Large intestine (tissue), 12 donors: ENCODE measurements at places on chromosomes 2 and 18.

- no peak for DNase-seq
Observed at GRCh38 chr2:161036926-161037325, 123.3 kb upstream of the TANK start.

- no peak for DNase-seq
Observed at GRCh38 chr18:76621226-76621625, 126.2 kb upstream of the ZNF516 start.

GRCh38 chr2:18752022-18752493, 162.7 kb upstream of the NT5C1B start:
- DNase-seq: peak; percentile 33

- no peak for DNase-seq
Observed at GRCh38 chr18:42373584-42373983, 418.6 kb downstream of the PIK3C3 start.

DNA sequence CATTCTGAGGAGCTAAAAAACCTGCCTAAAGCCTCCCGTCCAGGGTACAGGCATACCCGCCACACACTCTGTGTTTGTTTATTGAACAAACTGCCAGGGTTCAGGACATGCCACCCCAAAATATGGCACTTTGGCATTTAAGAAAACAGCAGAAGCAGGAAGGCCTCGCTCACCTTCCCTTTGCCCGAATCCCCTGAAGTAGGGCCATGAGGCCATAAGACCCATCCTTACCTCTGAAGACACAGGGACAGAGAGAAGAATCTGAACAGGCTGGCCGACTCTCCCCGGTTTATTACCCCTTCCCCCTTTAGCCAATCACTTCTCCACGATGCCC, 1.7 kb upstream of the NEURL3 start:
- DNase-seq: no peak

- DNase-seq: no peak
Observed at GRCh38 chr18:23355206-23355605, 97.9 kb upstream of the RIOK3 start.

DNA sequence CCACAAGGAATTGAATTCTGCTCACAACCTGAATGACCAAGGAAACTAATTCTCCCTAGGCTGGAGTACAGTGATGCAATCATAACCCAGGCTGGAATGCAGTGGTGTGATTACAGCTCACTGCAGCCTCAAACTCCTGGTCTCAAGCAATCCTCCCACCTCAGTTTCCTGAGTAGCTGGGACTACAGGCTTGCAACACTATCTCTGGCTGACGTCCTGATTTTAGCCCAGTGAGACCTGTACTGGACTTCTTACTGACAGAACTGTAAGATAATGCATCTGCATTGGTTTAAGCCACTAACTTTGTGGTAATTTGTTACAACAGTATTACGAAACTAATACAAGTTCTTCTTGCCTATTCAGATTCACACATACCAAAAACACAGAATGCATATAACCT, 9.5 kb upstream of the KDSR start:
- no peak for DNase-seq

GRCh38 chr2:1450915-1451314, 37.7 kb downstream of the TPO start:
- DNase-seq: no peak

DNA sequence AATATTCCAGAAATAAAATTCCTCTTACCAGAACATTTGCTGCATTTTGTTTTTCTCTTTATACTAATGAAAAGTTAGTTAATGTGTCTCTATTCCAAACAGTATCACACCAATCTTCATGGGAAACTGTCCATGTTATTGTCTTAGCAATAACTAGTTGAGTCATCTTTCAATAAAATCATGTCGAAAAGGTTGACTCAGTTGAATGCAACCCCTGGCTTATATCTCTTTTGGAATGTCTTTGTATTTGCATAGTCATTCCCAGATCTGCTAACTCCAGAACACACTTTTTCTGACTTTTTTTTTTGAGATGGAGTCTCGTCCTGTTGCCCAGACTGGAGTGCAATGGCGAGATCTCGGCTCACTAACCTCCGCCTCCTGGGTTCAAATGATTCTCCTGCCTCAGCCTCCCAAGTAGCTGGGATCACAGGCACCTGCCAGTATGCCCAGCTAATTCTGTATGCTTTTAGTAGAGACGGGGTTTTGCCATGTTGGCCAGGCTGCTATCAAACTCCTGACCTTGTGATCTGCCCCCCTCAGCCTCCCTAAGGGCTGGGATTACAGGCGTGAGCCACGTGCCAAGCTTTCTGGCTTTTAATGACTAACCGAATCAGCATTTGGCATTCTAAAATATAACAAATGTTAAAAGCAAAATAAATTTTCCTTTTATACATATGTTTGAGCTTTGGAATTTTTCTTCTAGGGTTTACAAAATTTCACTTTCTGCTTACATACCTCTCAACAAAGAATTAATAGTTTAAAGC, 133.2 kb upstream of the GULP1 start:
- DNase-seq: no peak

DNA sequence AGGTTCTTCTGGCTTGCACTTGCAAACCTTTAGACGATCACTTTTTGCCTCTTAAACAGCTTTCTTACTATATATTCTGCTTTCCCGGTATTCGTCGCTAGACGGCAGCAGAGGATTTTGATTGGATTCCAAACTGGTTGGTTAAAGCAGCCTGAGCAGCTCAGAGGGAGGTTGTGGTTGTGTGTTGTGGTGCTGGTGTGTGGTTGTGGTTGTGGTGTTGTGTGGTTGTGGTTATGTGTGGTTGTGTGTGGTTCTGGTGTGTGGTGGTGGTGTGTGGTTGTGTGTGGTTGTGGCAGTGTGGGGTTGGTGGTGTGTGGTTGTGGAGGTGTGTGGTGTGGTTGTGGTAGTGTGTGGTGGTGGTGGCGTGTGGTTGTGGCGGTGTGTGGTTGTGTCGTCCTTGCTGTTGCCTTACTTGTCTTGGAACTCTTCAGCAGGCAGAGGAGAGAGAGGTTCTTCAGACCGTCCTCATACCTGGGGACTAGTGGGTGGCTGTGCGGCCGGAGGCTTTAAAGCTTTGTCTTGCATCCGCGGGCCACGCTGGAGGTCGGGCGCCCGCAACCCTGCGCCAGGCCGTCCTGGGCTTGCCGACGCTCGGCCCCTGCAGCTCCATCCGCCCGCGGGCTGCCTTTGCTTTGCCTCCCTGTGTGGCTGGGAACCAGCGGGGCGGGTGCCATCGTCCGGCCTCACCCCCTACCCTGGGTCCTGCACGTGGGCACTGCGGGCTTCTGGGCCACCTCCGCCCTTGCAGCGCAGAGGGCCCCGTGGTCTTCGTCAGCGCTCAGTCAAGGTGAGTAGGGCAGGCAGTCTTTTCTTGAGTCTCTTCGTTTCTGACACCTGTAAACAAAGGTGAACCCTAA, 190.8 kb downstream of the ARHGAP28 start:
- DNase-seq: peak; percentile 58

DNA sequence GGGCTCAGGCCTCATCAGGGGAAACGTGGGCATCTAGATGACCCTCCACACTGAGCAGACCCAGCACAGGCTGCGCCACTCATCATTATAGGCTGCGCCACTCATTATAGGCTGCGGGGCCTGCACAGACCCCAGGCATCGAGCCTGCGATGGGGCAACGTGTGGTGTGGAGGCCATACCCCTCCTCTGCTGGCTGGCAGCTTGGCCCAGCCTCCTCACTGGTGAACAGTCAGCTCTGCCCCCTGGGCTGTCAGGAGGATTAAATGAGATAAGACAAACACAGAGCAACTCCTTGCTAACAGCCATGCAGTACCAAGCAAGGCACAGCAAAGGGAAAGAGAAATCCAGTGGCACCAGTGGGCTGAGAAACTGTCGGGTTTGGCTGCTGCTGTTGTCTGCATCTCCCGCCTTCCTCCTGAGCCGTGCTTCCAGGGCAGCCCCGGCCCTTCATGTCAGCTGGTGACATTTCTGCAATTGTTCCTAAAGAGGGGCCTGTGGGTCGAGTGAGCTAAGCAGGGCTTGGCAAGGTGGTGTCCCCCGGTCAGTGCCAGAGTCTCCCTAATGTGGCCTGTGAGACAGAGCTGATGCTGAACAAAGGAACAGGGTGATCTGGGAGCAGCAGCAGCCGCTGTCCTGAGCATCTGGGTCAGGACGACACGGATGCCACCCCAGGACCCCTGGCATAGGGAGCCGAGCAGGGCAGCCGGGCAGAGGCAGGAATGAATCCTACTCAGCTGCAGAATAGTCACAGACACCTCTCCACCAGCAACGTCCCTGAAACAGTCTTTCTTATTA, 48.7 kb downstream of the RRM2 start:
- no peak for DNase-seq

DNA sequence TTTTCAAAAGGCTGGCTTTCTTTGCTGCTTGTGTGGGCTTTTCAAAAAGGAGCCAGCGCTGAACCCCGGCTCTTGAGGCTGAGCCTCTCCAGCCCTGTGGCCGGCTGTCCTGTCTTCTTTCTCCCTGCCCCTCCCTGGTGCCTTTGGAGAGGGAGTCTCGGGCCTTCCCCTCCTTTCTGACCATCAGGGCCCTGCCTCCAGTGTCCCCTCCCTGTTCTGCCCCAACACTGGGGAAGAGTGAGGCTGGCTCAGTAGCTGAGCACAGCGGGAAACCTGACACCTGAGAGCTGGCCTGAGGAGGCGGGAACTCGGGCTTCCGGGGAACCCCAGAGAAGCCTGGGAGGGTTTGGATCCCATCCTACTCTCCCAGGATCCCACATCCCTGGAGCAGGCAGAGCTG, 232.1 kb downstream of the LOXHD1 start:
- DNase-seq: no peak

DNA sequence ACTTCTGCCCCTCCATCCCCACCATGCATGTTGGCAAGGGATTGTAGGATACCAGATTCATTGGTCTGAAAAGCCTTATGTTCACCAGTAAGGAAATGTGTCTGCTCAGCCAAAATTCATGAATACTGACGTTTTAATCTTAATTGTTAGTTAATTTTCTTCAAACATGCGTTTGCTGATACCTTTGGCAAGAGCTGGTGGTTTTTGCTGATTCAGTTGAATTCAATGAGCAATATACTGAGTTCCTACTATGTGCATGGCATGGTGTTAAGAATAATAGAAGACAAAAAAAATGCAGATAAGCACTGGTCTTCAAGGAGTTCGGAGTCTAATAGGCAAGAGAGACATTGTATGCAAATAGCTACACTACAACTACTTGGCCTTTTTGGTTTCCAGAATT, 811.6 kb downstream of the BCL11A start:
- no peak for DNase-seq

DNA sequence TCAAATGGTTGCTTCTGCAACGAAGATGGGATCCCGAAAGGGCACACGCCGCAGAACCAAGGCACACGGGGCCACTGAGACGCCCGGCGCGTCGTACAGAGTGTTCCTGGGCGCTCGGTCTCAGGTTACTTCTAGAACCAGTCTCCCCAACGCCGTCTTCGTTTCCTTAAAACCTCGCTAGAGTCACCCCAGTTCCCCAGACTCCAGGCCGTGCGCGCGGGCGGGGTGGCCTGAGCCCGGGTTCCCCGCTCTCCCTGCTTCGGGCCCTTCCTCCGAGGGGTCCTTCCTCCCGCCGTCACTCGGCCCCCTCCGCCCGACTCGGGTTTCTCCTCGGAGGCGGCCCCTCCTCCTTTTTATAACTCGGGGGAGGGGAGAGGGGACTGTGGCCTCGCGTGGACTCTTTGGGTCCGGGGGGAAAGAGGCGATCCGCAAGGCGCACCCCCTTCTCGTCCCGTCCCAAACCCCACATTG, 774 bp upstream of the FZD7 start:
- peak; percentile 89 for DNase-seq

DNA sequence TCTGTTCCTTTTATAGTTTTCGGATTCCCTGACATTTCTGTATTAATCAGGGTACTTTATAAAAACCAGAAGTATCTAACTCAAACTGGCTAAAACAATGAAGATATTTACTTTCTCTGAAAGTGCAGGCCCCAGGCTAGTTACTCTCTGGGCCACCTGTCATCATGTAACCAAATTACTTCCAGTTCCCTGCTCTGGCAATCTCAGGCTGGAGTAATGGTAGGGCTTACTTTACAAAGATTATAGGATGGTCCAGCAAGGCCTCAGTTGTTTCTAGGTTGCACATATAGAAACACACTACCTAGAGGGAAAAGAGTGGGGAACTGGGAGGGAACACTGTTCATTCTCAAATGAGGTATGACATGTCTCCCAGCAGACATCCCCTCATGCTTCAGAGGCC, 74.8 kb downstream of the CHST9 start:
- no peak for DNase-seq

GRCh38 chr18:71450257-71450656, 1093.9 kb downstream of the CBLN2 start:
- DNase-seq: no peak

DNA sequence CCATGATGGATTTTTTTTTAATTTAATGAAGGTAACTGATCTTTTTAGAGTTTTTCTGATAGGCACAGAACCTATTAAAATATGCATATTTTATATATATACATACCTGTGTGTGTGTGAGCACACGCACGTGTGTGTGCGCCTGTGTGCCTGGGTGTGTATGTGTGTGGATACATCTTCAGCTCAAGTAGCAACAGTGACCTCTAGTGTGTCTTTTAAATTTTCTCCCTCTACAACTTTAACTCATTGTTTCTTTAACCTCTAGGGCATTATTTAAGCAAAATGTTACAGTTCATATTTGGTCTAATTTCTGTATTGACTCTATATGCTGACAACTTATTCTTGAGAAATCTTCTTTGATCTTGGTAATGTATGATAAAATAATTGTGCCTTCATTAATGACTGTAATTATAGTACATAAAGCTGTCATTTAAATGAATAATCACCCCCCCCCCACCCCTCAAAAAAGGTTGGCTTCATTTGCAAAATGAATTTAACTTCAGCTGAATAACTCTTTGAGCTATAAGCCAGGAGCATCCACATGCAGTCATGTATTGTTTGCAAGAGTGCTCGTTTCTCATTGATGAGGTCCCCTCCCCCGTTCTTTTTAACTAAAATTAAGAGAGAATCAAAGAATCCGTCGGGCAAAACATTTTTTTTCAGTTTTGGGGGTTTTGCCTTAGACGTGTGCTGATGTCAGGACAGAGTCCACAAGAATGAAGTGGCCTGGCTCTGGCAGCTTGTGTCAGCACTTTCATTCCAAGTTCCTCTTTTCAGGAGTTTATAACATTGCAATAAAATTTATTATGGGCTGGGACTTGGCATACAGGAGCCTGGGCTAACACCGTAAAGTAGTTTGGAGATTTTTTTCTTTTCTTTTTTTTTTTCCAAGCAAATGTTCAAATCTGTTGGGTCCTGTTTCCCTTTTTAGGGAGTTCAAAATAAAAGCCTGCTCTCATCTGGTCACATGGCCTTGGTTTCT, 80.0 kb downstream of the ETAA1 start:
- DNase-seq: peak; percentile 68

GRCh38 chr2:170571612-170572011, 143.5 kb upstream of the SP5 start:
- no peak for DNase-seq

- no peak for DNase-seq
Observed at GRCh38 chr2:208440716-208441115, 34.1 kb downstream of the PTH2R start.
